ENCODE measurements at places on chromosomes 3 and 15. TPM values are rescaled to one million over a fixed set of nuclear protein-coding genes. Genes with fewer than 3 reads are reported as not detected.
A peak's percentile ranks its signal among the peaks of the same experiment; 100 is the strongest.

MNS1 gene
- 4.3 TPM for total RNA-seq

HYPK gene
- total RNA-seq: 22.8 TPM

ABHD14A gene
- 23.4 TPM for total RNA-seq

GOLGA8K gene
- total RNA-seq: 1.2 TPM

TTC21A gene
- total RNA-seq: 1.2 TPM

CDCP1 gene
- total RNA-seq: 124 TPM

- DNase-seq: no peak
These were observed 150.2 kb upstream of the SUCLG2 start for GRCh38 chr3:67804578-67804977.

DNA sequence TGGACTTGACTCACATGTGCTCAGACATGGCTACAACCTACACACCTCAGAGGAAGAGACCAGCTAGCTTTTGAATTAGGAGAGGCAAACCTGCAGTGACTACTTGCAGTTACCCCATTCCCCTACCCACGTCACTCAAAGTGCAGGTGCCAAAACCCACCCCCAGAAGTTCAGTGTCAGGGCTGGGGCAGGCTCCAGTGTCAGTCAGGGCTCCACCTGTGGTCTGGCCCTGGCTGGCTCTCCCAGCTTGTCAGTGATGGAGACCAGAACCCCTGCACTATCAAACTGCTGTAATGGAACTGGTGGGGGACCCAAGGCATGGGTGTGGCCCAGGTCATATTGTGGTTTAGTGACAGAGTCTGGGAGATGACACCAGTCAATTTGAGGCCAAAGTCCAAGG, 32.6 kb upstream of the SLC41A3 start:
- DNase-seq: no peak

DNA sequence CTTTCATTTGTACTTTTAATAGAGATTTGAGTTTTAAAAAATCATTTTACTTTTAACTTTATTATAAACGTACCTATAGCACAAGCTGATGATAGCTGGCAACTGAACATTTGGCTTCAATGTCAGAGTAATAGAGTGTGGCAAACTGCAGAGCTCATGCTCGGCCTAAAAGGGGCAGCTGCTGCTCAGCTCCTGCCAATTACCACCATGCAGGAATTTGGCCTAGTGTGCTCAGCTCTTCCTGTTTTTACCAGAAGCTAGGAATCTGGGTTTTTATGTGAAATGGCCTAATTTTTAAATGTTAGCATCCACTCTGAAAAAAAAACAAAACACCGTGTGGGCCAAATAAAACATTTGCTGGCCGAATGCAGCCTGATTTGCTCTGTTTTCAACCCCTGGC, 1.8 kb downstream of the IFT122 start:
- DNase-seq: no peak

GRCh38 chr3:168859143-168859542, 763.4 kb upstream of the GOLIM4 start:
- DNase-seq: no peak

DNA sequence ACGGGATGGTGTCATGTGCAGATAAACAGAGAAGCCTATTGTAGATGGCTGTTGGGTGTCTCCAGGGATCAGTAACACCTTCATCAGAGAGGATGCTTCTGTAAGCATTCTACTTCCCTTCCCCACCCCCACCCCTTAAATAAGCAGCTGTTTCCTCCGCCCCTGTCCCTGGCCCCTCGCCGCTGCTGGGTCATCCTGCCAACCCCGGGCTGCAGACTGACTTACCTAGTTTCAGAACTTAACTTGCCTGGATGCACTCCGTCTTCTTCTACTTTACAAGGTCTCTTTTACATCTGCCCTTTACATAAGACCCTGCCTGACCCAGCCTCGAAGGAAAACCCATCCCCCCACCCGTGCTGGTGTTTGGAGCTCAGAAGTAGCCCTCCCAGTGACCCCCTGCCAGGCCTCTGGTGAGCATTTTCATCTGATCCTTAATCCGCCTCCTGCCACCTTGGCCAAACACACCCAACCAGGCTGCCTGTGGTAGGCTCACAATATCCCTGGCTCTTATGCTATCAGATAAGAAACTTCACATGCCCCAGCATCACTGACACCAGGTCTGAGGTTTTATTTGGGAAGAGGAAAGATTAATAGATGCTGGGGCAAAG, 103.0 kb upstream of the HES1 start:
- no peak for DNase-seq

DNA sequence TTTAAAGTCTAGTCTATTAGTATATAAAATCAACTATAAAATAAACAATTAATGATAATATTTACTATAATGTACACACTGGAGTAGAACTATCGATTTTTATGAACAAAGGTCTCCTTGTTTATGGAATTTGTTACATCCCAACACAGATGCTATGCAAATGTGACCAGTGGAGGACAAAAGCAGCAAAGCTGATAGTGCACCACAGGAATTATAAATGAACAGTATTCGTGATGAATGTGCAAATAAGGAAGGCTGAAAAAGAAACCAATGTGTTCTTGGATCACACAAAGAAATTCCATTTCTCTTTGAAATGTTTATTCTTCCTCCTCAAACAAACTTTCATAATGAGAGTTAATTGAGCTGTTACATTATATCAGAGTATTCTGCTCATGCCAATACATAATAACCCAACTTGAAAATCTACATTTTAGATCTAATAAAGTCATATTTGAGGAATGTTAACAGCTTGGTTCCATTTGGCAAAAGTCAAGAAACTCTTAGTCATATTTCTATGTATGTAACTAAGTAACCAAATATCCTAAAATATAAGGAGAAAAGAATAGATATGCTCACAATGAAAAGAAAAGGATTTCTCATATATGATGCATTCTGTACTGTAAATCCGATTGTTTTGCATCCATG, 79.3 kb downstream of the NEK10 start:
- peak; percentile 60 for DNase-seq

DNA sequence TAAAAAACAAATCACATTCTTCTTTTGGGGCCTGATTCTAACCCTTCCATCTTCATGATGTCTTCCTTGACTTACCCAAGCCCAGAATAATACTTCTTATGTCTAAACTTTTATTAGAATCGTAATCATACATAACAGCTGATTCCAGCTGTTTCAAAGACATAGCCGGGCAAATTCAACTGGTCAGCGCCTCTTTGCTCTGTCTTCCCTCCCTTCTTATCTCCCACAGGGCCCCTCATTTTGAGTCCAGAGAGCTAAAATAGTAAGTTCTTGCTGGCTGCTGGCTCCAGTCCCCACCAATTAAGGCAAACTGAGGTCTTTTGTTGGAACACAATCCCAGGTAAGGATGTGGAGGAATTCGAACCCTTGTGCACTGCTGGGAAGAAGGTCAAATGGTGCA, 108.6 kb downstream of the ADCY5 start:
- no peak for DNase-seq

- DNase-seq: no peak
These were observed 1.1 kb upstream of the PARP15 start for GRCh38 chr3:122576174-122576940.

- no peak for DNase-seq
These were observed 142.1 kb upstream of the TMCO5A start for GRCh38 chr15:37792351-37792750.

- DNase-seq: peak; percentile 38
These were observed 400.8 kb upstream of the PROK2 start for GRCh38 chr3:72185549-72186399.

- peak; percentile 99 for DNase-seq
These were observed at the start of gene AKAP13 for GRCh38 chr15:85380217-85380811. Gene AKAP13 (plus strand): TSS chr15:85380603. CDS start chr15:85485721, 105,118 bp downstream.

DNA sequence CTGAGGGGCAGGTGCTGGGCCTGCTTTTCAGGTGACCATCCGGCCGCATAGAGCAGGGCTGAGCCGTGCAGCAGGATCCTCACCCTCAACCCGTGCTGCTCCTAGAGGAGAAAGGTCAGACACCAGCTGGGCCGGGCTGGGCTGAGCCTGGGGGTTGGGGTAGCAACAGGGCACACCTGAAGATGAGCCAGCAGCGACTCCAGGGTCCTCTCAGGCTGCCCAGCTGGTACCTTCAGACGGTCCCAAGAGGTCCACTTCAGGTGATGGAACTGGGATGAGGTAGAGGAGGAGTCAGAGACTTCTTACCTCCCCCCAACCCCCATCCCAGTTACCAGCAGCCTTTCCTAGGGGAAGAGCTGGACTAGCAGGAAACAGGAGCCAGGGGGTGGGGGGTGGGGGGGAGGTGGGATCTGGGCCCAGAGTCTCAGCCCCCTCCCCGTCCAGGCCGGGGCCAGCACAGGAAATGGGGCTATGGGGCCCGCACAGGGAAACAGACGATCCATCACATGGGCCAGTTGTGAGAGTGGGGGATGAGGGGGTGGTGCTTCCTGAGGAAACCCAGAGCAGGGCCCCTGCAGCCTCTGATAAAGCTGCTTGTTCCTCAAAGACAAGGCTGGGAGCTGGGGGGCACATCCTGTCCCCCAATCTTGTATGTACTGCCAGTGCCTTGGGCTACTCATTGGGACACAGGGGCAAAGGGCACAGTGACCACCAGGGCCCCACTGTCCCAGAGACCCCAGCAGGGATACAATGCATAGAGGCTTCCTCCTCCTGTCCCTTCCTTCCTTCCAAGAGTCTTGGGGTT, 3.0 kb downstream of the INKA1 start:
- no peak for DNase-seq

DNA sequence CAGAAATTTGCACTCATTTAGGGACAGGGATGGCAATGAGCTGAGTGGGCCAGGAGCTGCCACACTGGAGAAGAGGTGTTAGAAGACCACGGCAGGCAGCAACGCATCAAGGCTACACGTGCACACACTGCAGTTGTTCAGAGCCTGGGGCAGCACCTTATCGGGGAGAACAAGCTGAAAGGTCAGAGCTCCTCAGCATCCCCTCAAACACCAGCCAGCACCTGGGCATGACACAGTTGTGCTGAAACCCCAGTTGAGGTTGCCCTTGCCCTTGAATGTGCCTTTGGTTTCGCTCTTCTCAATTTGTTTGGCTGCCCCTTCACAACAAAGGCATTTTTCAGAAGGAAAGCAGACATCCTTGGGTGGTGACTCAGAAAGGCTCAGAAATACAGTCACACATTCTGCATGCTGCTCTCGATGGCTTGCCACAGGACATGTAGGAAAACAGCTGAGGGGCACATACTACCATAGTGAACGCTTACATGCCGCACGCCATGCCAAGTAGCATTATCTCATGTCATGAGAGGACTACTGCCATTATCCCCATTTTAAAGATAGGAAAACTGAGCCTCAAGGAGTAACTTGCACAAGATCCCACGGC, 57.6 kb downstream of the ST8SIA2 start:
- peak; percentile 23 for DNase-seq

DNA sequence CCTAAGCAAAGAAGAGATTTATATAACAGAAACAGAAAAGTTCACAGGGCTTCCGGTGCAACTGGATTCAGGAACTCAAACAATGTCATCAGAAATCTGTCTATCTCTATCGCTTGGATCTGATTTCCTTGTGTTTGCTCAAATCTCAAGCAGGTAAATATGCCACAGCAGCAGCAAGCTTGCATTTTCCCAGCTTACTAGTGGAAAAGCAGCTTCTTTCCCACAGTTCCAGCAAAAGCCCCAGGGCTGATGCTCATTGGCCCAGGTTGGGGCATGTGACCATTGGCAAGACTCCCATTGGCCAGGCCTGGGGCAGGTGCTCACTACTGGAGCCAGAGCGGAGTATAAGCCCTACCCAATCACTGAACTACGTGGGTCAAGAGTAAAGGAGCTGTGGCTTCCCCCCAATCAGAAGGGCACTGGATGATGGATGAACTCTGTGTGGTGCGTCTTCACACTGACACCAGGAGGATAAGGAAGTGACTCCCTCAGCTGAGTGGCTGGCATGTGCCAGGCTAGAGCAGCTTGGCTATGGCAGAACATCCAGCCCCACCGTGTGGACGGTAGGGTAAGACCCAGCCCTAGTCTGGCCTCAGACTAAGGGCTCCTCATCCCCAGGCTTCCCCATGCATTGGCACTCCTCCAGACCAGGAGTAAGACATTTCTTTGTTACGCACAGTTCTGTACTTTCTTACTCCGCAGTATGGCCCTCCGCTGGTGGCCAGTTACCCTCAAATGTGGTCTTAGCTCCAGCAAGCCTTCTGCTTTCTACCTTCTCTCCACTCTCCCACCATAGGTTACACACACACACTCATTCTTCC, 13.1 kb upstream of the VIPR1 start:
- no peak for DNase-seq

DNA sequence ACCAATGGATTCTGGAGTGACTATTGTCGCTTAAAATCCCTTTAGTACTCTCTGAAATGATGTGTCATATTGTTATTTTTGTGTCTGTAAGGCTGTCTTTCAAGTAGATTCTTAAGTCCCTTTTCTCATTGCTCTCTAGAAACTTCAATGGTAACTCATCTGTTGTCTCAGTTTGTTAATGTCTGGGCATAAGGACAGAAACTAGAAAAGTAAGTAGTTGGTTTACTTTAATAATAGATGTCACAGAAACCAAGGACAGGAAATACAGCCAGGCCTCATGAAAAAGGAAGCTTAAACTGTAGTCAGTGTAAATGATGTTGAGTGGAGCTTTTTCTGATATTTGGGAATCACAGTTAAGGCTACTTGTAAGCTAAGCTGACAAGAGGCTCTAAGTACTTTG, 730.2 kb upstream of the DPPA4 start:
- no peak for DNase-seq

DNA sequence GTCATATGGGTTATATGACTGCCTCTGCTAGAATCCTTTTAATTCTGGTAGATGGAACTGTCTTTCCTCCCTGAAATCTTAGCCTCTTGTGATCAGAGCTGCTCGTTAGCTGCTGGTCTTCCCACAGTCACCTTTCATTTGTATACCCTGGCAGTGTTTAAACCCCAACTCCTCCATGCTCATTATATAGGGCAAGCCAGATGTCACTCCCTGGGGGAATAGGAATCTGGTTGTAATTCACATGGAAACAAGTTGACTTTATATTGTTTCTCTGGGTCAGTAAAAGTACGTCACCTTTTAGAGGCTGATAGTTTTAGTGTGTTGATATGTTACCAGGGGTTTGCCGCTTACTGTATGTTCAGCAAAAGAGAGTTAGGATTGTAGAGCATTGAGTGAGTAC, 103.5 kb downstream of the ITPR1 start:
- no peak for DNase-seq

DNA sequence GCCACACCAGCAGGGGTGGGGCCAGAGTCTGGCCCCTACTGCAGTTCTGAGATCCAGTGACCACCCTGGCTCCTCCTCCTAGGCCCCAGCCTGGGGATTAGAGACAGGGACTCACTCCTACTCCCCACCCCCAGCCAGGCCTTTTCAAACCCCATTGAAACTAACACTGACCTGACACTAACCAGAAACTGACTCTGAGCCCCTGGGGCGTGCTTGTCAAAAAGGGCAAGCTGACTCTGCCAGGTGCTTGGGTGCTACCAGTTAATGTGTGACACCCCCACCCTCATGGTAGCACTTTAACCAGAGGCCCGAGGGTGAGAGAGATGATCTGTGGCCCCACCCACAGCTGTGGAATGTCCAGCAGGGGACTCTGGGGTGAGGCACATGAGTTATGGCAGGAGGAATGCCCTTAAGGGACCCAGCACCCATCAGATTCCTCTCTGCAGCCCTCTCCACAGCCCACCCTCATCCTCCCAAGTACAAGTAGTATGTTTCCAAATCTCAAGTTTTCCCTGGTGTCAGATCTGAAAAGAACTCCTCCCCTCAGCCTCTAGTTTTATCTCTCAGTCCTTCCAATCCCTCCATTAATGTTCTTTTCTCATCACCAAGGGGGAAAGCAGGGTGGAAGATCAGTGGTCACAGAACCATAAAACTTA, 1.4 kb downstream of the PTH1R start:
- peak; percentile 23 for DNase-seq

Measured in PC-3 (cell line).